ENCODE measurements at places on chromosomes 7 and 10.

DNA sequence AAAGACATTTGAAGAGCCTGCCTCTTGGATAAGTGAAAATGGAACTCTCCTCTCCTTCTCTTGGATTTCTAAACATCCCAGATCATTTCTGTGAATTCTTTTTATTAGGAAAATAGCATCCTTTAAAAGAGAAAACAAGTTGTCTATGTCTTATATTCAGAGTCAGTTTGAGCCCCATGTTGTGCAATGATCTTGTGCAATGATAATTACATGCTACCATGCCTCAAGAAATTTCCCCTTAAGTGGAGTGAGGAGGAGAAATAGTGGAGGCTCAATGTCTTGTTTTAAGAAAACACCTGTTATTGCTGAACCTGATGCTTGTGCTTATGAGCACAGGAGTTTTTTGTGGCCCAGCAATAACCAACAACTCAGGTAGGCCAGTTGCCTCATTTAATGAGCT is 103.6 kb downstream of the NPSR1 start:
- DNase-seq: no peak

- DNase-seq: no peak
These were observed 106.7 kb downstream of the LHPP start for GRCh38 chr10:124568339-124568738.

- DNase-seq: no peak
These were observed 26.8 kb downstream of the TACR2 start for GRCh38 chr10:69389827-69390490.

DNA sequence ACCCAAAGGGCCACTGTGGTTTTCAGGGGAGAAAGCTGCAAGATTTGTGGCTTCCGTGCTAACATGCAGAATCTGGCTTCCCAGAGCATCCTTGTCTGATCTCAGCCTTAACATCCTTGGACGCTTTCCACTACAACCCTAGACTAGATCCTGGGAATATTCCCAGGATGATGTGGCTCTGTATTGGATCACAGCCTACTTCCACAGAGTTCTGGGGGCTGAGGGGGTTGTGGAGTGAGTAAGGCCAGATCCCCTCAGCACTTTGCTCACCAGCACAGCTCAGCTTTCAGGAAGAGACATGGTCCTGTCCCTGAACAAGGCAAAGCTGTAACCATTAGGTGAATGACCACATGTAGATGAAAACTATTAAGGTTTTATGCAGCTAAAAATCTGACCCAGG is 241.3 kb upstream of the MYO3A start:
- DNase-seq: no peak

DNA sequence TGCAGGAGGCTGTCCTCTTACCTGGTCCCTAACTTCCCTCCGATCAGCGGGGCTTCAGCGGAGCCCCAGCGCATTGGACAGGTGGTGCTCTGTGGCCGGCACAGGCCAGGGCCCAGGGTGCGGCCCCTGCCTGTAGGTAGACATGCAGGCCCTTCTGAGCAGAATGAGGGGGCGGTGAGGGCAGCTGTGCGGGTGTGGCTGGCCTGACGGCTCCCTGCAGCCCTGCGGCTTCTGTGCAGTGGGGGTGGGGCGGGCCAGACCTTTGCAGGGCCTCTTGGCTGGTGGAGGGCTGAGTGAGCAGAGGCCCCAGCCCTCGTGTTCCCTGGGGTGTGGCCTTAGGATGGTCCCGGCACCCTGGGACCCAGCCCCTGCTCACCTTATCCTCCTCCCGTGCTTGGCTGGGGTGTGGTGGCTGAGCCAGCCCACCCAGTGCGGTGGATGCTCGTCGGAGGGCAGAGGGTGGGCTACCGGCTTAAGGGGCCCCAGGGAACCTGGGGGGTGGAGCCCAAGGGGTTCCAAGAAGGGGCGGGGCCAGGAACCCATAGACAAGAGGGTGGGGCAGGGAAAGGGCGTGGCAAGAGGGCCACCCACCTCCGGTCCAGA is 175.2 kb upstream of the TNRC18 start:
- DNase-seq: no peak

DNA sequence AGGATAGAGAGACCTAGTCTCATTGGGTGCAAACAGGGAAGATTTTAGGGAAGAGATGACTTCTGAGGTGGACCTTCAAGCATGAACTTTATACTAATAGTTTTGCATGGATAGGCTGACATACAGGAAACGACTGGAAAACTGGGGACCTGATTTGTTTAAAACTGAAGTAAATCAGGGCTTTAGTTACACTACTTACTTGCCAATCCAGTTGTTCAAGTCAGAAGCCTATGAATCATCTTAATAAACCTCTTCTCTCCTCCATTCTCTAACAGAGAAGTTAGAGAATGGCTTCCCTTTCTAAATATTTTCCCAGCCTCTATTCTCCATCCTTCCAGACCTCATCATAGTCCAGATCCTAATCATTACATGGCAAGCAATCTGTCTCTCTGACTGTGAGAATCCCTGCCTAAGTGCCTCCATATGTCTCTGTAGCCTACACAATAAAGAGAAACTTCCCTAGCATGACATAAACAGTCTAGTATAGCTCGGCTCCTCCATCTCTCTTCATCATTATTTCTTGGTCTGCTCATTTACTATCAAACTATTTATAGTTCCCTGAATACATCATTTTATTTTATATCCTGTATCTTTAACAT is 55.8 kb downstream of the PRKG1 start:
- no peak for DNase-seq

DNA sequence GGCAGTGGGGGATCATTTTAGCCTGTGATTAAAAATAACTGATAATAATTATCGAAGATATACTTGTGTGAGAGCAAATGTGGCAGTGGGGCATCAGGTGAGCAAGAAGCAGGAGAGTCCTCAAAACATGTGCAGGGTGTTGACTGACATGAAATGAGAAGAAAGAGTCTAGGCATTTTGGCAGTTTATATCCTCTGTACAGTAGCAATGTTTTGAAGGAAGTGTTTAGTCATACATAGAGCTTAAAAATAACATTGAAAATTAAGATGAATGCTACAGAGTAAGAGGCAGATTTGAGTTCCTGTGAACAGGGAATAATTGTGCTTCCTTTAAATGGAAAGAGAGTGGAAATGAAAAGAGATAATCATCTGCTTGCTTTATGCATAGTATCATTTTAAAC is 47.4 kb downstream of the VPS50 start:
- DNase-seq: no peak

DNA sequence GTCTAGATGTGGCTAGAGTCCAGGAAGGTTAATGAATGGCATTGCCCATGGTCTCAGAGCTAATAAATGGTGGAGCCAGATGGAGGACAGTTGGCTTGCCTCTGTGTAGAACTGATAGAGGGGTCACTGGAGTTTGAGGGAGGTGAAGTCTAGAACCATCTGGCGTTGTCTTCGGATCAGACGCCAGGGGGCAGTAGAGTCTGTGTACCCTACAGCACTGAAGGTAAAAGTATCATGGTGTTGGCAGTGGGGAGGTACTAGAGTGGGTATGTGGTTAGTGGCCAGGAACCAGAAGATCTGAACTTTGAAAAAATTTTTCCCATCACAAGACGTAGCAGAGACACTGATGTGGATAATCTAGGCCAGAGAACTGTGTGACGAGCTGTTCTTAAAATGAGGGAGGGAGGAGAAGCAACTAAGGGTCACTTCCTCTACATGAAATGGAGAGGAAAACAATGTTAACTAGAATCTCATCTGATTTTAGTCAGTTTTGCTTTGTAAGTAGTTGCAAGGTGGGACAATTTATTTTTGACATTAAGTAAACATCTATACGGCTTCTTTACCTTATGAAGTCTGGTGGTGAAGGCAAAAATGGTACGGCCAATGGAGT is 227.9 kb upstream of the PRSS58 start:
- DNase-seq: no peak

All from LNCaP clone FGC (cell line).